ENCODE measurements at places on chromosomes 5 and 9.

GRCh38 chr5:98186128-98186527 is 587.3 kb upstream of the RGMB start:
- no peak for DNase-seq

- no peak for DNase-seq
Measured at GRCh38 chr5:123756318-123756665, 244.3 kb downstream of the CSNK1G3 start.

- DNase-seq = no peak
Measured at GRCh38 chr5:61232490-61233050, 70.3 kb upstream of the SMIM15 start.

GRCh38 chr9:71549023-71549422 is 219.3 kb downstream of the CEMIP2 start:
- no peak for DNase-seq

DNA sequence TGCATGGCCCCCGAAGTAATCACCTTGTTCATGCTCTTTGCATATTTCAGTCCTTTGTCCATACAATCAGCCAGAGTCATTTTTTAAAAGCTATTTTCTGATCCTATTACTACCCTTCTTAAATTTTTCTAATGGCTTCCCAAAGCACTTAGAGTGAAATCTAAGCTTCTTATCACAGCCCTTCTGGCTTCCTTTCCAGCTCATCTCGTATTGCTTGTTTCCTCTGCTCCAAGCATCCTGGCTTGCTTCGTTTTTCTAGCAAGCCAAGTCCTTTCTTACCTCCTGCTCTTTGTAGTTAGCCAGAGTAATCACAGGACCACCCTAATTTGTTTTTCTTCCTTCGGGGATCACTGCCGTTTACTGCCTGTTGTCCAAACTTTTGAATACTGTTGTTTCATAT is 453.3 kb downstream of the KIF4B start:
- no peak for DNase-seq

DNA sequence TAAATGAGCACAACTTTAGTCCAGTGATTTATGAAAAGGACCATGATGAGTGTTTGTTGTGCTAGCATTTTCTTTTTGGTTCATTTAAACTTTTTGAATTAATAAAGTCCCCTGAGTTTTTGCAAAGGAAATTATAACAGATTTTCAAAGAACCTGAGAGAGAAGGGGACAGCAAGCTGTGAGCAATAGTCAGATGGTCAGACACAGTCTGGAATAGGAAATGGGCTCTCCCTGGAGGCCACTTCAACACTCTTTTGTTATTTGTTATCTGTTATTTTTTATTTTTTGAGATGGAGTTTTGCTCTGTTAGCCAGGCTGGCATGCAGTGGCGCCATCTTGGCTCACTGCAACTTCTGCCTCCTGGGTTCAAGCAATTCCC is 171.1 kb downstream of the ARHGEF28 start:
- no peak for DNase-seq

DNA sequence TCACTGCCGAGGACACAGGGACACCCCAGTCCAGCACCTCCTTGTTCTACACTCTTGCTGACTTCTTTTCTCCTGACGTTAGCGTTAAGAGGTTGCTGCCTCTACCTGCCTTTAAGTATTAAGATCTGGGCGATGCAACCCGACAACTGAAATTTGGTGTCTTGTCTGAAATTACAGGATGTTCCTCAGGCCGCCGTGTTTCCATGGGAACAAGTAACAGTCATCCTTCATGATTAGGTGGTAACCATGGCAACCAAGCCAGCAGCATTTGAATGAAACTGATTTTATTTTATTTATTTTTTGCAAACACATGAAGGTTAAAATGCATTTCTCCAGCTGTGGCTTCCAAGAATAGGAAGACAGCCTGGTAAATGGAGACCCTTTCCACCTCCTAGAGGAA is 20.8 kb downstream of the DAB2IP start:
- DNase-seq = no peak

- DNase-seq = no peak
Measured at GRCh38 chr5:160009591-160009989, 651 bp downstream of the TTC1 start.

DNA sequence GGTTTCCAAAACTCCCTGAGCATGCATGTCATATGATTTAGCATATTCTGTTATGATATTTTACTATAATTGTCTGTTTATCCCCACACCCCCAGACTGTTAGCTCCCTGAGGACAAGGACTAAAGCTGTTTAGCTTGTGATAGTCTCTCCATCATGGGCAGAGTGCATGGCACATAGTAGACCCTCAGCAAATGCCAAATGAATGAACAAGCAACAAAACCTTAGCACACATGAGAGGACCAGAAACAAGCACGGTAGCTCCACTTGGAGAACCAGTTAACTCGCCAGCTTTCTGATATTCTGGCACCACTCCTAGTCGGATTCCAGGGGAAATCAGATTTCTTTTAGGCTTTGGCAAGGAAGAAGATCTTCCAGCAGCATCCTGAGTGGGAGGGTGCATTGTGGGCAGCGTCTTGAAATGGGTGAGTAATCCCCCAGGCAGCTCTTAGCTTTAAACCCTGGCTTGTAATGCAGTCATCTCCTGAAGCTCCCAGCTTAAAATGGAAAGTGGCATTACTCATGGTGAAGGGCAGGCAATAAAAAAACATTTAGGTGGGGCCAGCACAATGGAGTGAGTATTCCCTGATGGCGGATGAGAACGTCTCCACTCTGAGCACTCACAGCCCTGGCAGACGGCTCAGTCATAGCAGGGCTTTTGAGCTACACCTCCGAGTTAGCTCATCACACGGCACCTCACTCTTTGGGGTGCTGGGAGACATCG is 41.1 kb downstream of the FGF1 start:
- no peak for DNase-seq

GRCh38 chr9:109399258-109399767 is 78.5 kb upstream of the EPB41L4B start:
- DNase-seq = no peak

DNA sequence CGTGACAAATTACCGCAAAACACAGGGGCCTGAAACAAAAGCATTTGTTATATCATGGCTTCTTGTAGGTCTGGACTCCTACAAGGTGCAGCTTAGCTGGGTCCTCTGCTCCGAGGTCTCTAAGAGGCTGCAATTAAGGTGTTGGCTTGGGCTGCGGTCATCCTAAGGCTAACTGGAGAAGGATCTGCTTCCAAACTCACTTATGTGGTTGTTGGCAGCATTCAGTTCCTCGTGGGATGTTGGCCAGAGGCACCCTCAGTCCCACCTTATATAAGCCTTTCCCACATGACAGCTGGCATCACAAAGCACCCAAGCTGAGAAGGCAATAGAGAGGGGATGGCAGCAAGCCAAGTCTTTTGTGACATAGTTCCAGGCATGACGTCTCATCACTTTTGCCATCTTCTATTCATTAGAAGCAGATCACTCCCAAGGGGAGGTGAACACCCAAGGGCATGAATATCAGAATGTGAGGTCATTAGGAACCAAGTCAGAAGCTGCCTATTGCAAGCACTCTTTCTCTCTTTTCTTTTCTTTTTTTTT is 47.9 kb upstream of the ZBTB43 start:
- no peak for DNase-seq

DNA sequence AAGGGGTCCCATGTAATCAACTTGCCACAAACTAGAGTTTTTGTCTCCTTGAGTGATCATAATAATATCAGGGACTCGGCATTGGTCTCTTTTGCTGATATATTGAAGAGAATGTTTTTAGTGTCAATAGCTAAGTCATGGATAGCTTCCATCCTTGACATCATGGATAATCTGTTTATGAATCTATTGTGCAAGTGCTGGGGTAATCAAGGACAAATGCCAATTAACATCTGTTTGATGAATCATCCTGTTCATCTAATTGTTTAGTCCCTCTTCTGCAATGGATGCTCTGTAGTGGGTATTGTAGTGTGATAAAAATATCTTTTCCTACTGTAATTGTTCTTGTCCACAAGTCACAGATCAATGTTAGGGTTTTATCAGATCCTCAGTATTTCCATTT is 607.5 kb upstream of the SEMA6A start:
- DNase-seq = no peak

DNA sequence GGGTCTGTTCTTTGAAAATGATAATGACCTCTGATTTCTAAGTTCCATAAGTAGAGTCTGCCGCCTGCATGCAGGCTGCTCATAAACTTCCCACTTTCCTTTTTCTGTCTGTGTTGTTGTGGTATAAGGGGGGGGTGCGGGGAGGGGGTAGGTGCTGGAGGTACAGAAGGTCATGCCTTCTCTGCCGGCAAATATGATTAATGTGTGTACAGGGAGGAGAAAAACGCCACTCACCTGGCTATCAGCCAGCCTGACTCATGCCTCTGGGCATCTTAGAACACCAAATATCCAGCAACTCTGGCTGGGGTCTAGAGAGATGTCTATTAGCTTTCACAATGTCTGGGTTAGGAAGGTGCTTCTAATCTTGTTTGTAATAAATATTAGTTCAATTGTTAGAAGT is 128.3 kb downstream of the EFNA5 start:
- DNase-seq = no peak

DNA sequence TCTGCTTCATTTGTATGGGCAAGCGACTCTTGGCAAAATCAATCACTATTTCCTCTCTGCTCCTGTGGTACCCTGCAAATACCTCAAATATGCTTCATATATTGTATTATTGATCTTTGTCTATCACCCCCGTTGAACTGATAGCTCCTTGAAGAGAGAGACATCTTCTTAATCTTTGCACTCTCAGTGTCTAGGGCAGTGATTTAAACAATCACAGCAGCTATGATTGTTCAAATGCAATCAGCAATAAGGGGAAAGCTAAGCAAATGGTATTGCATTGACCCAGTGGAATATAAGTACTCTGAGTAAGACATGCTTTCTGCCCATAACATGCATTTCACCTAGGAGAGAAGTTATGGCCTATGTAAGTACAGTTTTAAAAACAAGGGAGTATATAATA is 90.2 kb downstream of the SUSD1 start:
- DNase-seq = no peak

DNA sequence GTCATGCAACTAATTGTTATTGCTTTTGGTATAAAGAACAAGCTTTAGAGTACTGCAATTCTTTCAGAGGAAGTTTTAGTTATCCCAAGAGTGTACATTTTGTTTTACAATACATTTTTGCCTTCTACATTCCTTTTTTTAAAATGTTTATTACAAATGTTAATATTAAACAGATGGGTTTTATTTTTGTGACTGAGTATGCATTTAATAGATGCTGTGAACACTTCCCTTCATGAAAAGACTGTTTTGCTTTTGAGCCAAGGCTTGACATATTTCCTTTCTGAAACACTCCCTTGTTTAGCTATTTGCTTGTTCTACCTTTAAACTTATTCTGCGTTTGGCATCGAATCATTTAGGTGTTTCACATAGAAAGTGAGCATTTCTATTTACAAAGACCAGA is 14.8 kb upstream of the ZNF474 start:
- DNase-seq = no peak

DNA sequence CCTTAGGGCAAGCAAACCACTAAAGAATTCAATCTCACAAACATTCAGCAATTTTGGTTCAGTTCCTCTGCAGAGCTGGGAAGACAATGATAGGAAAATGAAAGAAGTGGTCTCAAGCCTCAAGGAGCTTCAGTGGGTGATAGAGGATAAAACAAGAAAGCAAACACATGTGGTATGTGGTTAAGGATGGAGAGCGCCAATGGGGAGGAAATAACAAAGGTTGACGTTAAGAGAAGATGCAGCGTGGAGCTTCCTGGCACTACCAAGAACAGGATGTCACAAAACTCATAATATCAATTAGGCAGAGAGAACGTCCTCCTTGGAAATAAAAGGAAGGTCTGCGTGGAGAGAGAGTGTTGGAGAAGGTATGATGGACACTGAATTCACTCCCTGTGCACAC is 411.4 kb upstream of the DAP start:
- no peak for DNase-seq

DNA sequence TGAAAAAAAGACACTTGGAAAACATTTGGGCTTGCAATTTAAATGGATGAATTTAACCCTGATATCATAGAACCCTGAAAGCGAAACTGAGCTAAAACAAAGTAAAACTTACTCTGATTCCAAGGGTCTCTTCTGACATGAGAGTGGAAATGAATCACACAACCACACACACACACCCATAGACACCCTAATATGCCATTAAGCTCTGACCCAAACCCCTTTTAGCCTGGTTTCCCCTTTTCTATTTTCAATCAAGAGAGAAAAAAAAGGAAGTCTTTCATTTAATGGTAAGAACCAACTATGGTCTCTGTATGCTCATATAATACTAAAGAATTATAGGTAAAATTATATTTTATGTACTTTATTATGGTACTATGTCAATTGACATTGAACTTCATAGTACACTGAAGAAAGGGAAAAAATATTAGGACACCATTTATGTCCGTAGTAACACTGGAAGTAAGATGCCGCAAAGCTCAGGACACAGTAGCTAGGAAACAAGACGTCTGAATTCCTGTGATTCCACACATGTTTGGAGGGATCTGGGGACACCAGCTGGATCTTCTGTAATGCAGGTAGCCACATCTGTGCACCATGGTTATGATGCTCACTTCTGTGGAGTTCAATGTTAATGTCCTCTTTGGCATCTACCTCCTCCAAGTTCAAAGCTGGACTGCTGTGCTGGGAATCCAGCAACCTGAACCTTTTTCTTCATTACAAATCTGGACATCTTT is 95.8 kb downstream of the PCSK1 start:
- no peak for DNase-seq

- no peak for DNase-seq
Measured at GRCh38 chr9:7140401-7140800, 382.6 kb downstream of the KDM4C start.

- DNase-seq = no peak
Measured at GRCh38 chr5:41785061-41785460, 85.2 kb downstream of the OXCT1 start.

- DNase-seq = no peak
Measured at GRCh38 chr9:87867391-87867790, 15.3 kb upstream of the SPATA31E1 start.

GRCh38 chr5:160291467-160291866 is 20.9 kb downstream of the CCNJL start:
- no peak for DNase-seq

- DNase-seq = peak; percentile 20
Measured at GRCh38 chr9:121369595-121370265, at the start of gene STOM. TSS of gene STOM (minus strand) at chr9:121370250. CDS start at chr9:121370187, 63 bp downstream.

DNA sequence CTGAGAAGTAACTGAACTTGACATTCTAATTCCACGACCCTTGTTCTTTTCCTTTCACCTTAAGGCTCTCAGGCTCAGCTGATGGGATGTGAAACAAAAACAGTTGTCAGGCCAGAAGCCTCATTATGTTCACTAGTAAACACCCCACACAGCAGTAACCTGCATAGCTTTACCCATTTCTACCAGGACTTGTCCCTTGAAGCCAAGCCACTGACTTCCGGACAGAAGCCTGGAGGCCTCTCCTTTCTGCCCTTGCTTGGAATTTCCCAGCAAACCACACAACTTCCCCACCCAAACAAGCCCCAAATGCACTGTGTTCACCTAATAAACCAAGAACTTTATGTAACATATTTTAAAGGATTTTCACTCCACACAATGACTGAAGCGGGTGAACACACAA is 19.6 kb downstream of the PRUNE2 start:
- no peak for DNase-seq

DNA sequence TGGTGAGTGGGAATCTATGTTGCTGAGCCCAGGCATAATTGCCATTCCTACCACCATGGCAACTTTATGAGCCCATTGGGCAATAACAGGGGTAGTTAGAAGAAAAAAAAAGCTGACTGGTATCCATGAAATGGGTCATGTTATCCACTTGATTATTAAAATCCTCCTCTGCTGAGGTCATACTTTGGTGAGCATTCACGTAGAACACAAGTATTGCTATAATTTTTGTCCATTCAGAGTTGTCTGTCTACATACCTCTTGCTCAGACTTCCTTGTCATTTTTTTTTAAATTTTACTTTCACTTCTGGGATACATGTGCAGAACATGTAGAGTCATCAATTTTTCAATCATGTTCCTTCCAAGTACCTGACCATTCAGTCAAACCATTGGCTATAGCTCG is 780.8 kb upstream of the ARRDC3 start:
- DNase-seq = no peak
